Mesenteric fat pad (tissue), 1 donor: ENCODE measurements at places on chromosomes 5 and 9.
A peak's percentile ranks its signal among the peaks of the same experiment; 100 is the strongest.

- DNase-seq: peak; percentile 49
Measured at GRCh38 chr9:33466565-33467495, 6.9 kb downstream of the NOL6 start.

DNA sequence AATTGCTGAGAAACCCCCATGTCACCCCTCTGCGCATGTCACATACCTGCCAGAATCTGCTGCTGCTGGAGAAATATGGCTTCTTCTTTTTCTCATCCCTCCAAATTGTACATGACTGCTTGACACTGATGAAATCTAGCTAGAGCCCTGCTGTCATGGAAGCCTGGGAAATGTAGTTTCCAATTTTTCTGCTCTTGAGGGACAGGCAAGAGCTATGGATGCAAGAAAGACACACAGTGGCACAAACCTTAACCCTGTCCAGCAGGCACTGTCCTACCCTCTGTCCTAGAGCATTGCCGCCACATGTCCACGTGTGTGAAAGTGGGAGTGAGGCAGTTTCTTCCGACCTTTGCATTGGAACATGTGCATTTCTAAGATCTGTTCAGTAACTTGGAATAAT lies 255.5 kb upstream of the SEMA6A start:
- DNase-seq: no peak

DNA sequence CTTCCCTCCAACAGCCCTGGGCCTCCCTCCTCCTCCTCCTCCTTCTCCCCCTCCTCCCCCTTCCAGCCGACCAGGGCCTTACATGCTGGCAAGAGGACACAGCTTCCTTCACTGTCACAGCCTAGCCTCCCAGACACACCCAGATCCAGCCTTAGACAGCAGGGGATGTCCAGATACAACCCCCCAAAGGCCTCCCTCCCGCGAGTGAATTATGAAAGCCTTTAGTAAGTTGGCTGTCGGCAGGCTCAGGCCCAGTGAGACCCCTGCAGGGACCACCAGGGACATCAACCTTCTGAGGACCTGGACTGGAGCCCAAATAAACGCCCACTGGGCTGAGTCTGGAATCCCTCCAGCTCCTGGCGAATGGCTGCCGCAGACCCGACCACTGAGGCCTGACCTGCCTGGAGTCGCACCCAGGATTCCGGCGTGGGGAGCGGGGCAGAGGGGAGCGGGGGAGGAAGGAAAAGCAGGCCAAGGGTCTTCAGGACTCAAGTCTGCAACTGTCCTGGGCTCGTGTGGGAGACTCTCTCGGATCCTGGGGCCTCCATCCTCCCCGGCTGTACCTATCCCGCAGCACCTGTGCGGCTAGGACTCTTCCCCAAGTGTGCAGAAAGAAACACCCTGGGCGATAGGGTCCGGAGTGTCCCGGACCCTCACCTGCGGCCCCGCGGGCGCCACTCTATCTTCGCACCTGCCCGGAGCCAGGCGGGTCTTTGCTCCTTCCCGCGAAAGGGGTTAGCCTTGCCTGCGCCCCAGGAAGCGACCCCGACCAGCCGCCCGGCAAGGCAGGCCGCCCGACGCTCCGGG lies 705 bp downstream of the SEPTIN8 start:
- DNase-seq: peak; percentile 79

GRCh38 chr9:127201071-127201541 lies 63.5 kb upstream of the GARNL3 start:
- no peak for DNase-seq

GRCh38 chr9:16434526-16434925 lies 435.9 kb downstream of the BNC2 start:
- no peak for DNase-seq

- DNase-seq: no peak
Measured at GRCh38 chr5:75907651-75908050, 175.5 kb upstream of the SV2C start.
